ENCODE measurements at places on chromosomes 13 and 19.

- DNase-seq, result no peak
Observed at GRCh38 chr13:76725211-76725610, 161.0 kb downstream of the KCTD12 start.

- no peak for DNase-seq
Observed at GRCh38 chr13:57045826-57046546, 94.7 kb upstream of the PRR20A start.

DNA sequence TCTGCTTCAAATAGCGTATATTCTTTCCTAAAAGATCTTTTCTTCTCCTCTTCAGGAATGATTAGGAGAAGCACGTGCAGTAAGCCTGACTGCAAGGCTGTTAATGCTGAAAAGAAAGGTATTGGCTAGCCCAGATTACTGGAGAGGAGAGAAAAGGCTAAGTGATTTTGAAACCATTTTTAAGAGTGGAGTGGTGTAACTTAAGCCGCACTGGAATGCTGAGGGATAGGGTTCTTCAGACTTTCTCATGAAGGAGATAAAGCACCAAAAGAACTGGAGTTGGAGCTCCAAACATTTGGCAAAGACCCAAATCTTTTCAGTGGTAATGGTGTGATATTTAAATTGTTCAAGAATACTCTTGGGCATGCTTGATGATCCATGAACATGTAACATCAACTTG, 388.3 kb downstream of the COG6 start:
- DNase-seq, result no peak

- no peak for DNase-seq
Observed at GRCh38 chr19:55858401-55858800, 22.1 kb downstream of the NLRP4 start.

DNA sequence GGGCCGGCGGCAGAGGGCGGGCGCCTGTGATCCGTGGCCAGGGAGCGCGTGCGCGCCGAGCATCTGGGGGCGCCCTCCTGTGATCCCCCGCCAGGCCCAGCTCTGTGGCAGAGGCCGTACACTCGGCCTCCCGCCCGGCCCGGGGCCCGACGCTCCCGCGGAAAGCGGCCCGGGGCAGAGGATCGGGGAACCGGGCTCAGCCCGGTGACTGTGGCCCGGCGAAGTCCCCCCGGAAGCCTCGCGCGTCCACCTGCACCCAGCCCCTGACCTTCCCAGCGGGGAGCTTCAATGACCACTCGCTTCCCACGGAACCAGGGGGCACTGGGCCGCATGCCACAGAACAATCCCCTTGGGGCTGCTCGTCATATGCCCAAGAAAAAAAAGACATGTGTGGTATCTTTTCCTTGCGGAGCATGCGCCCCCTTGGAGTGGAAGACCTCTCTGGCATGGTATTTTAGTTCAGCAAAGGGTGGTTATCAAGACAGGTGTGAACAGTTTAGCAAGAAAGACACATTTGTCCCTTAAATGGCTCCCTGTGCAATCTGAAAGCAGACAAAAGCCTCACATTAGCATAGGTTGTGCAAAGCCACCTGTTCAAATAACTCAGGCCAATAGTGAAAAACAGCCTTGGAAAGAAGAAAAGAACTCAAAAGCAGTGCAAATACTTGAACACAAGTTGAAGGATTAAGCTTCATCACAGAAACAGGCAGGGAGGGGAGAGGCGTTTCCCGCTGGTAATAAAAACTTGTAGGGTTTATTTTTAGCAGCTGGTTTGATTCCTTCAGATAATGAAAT, 290.9 kb upstream of the SOX21 start:
- DNase-seq, result peak; percentile 96
